ENCODE measurements at places on chromosomes 1 and 21.

DNA sequence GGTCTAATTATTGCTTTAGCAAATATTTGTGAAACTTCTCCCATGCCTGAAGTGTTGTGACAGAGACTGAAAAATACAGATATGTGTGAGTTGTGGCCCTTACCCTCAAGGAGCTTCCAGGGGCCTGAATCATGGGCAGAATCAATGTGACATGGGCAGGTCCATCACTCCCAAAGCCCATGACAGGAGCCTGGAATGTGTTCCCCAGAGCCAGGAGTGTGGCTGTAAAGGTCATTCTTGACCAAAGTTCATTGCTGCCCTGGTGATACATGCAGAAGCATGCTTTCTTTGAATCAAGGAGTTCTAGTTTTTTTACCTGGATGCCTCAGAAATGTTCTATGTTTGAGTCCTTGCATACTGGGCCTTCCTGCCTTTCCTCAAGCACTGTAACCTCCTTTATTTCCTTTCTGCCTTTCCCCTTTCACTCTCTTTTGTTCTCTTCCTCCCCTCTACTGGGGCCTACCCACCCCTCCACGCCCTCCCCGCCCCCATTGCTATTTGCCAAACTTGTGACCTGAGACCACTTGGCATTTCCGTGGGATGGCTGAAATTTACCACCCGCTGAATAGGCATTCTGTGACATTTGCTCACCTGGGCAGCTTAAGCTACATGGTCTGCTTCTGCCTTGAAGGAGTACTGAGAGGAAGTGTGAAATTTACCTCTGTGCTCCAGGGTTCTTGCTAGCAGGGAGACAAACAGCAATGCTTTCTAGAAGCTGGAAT is 19.7 kb downstream of the PBX1 start:
- DNase-seq: no peak

DNA sequence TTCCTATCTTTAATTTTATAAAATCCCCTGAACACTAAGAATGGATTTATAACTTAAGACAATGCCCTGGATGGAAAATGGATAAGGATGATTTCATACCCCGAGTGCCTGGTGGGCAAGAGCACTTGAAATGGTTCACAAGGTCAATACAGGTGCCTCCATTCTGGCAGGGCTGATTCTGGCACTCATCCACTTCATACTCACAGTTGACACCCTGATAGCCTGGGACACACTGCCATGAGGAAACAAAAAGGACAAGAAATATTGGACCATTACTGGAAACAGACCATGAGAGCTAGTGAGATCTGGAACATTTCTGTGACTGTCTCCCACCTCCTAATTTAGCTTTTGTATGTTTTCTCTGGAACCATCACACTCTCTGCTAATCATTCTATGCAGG is 39.1 kb upstream of the ADAM30 start:
- DNase-seq: no peak

- DNase-seq: no peak
Observed at GRCh38 chr1:15153184-15153841, at the start of gene TMEM51. Gene TMEM51 (plus strand): TSS chr1:15153747. CDS start chr1:15215088, 61,341 bp downstream.

- no peak for DNase-seq
Observed at GRCh38 chr1:165376811-165377311, 20.3 kb upstream of the LMX1A start.

DNA sequence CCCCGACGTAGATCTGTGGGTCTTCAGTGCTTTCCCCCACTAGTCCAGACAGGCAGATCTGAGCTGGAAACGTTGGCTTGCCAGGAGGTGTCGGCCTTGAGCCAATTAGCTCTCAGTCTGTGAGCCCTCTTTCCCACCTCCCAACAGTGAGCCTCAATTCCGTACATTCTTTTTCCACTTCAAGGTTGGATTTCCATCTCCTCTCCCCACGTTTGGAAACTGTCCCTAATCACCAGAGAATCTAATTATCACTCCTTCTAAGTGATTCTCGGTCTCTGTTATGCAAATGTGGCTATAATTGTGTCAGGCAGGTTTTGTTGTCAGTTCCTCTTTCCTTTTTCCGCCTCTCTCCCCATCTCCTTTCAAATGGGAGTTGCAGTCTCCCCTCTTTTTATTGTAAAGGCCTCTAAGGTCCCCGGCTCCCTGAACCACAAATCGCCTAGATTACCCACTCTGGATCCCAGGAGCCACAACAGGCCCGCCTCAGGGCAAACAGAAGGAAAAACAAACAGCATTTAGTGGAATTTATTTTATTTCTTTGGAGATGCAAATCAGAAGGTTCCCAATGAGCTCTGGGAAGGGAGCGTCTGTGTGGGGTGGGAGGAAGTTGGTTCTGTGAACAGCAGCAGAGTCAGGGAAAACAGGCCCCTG is 29.4 kb upstream of the LRRN2 start:
- DNase-seq: no peak

GRCh38 chr21:45630876-45631275 is 12.6 kb upstream of the PCBP3 start:
- DNase-seq: no peak

GRCh38 chr1:212920896-212921295 is 29.4 kb upstream of the VASH2 start:
- no peak for DNase-seq

- DNase-seq: no peak
Observed at GRCh38 chr1:244713332-244713731, 60.4 kb downstream of the DESI2 start.

DNA sequence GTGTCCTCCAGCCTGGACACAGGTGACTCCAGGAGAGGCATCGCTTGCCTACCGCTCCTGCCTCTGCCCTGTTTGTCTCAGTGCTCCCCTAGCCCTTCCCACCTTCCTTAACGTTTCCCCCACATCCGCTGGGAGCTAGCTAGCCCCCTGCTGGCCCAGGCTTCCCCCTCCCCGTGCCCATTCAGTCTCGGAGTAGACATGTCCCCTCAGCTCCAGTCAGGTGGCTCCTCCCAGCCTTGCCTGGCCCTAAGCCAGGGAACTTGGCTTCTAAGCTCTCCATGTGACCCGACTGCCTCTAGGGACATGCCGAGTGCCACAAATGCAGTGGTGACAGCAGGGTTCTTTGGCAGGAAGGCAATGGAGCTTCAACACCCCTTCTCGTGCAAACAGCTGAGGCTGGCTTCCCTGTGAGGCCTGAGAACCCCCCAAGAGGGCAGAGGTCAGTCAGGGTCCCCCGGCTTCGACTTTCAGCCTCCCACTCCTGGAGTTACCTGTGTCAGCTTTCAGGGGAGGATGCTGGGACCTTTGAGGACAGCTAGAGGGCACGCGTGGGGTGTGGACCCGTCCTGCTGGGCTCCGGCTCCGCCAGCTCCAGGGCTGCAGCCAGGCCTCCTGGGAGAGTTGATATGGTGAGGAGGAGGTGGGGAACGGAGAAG is 16.2 kb downstream of the DRAXIN start:
- no peak for DNase-seq

- DNase-seq: no peak
Observed at GRCh38 chr1:161074676-161075368, 5.1 kb upstream of the ARHGAP30 start.

- DNase-seq: no peak
Observed at GRCh38 chr1:61561666-61562065, 163.3 kb downstream of the TM2D1 start.

- DNase-seq: no peak
Observed at GRCh38 chr1:223233410-223234169, 90.5 kb upstream of the TLR5 start.

DNA sequence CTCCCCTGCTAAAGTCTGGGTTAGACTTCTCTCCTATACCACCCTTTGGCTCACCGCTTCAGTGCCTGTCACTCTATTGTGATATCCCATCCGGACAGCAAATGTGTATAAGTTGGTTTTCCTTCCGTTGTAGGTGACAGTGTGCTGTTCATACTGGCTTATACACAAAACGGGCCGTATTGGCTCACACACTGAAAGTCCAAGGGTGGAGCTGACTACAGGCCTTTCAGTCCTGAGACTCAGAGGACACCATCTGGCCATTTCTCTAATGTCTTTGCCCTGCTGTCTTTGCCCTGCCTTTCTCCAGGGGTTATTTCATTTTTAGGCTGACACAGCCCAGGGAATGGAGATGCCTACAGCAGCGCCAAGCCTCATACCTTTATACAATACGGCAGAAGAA is 90.7 kb downstream of the URB2 start:
- DNase-seq: no peak

- no peak for DNase-seq
Observed at GRCh38 chr1:182635871-182636270, 31.7 kb upstream of the RGS16 start.

DNA sequence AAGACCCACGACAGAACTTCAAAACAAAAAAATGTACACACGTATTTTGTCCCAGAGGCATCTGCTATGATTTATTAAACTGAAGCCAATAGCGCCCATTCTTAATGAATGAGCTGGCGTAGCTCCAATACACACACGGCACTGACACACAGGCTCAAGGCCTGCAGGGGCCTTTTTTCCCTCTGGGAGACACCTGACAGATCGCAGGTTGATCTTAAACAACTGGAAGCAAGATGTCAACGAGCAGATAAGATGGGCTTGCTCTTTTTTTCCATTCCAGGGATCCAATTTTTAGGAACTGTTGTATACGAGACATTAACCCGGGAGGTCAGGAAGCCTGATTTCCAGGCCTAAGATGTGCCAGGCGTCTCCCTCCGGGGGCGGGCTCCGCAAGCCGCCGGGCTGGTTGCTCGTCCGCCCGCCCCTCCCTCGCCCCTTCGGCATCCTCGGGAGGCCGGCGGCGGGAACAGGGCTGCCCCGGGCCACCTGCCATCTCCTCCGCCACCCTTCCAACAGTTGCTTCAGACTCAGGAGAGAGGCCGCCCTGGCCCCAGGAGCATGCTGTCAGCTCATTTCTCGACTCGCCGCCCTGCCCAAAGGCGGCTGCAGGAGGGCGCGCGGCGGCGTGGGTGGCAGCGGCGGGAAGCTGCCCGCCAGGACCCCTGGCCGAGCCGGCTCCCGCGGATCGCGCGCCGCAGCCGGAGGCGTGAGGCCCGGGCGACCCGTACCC is 735 bp downstream of the TTC13 start:
- DNase-seq: no peak

DNA sequence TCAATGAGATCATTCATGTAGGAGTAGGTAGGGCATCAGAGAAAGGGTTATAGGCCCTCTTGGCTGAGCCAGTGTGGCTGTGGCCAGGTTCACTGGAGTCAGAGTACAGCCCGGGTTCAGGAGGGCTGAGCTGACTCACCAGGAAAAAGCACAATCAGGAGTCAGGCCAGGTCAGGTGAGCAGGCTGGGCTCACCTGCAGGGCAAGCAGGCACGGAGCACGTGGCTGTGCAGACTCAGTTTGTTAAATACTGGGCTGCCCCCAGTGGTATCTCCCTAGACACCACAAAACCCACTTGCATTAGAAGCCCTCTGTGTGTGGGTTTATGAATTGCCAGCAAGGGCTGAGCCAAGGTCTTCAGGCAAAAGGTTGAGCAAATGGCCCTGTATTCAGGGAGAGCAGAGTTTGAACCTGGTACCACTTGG is 122.1 kb upstream of the SERBP1 start:
- no peak for DNase-seq

- DNase-seq: no peak
Observed at GRCh38 chr21:44035244-44035643, 23.1 kb downstream of the TRAPPC10 start.

GRCh38 chr1:94382201-94382600 is 36.0 kb upstream of the ABCD3 start:
- no peak for DNase-seq

GRCh38 chr1:211928993-211929637 is 98.6 kb upstream of the LPGAT1 start:
- no peak for DNase-seq

- no peak for DNase-seq
Observed at GRCh38 chr1:119675349-119676345, 27.6 kb upstream of the ZNF697 start.

DNA sequence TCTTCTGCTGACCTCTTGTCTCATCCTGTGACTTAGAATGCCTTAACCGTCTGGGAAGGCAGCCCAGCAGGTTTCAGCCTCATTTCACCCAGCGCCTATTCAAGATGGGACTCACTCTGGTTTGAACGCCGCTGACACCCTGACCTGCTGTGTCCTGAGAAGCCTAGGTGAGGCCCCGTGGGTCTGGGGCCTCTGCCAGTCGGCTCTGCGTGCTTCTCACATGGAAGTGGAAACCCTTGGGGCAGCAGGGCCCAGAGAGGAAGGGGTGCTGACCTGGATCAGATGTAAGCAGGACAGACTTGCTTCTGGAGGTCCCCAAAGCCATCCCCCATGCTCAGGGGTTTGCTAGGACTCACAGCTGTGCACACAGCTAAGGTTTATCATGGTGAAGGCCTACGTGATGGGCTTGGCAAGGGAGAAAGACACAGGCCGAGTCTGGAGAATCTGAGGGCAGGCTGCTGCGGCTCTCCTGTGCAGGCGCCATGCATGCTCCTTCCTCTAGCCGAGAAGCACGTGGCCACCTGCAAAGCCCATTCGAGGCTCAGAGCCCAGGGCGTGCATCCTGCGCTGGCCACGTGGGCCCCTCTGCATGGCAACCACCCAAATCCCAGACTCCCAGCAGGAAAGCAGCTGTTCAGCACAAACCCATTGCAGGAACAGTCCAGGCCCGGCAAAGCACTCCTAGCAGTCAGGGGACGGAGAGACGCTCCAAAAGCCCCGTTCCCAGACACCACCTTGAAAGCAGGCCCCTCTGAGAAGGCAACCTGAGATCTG is 3.8 kb downstream of the TRPM2 start:
- no peak for DNase-seq

Measured in stimulated activated CD4-positive, alpha-beta T cell treated with anti-CD3 and anti-CD28 coated beads, Interleukin-1b, Interleukin-23, amount 100 ng/mL, for 1 hour (primary cell).